Anterior cingulate cortex (tissue), 58 donors: ENCODE measurements at places on chromosomes 6 and 20.
A peak's percentile ranks its signal among the peaks of the same experiment; 100 is the strongest.

- DNase-seq = no peak
These were observed 379.9 kb upstream of the IRAK1BP1 start for GRCh38 chr6:78487401-78487800.

DNA sequence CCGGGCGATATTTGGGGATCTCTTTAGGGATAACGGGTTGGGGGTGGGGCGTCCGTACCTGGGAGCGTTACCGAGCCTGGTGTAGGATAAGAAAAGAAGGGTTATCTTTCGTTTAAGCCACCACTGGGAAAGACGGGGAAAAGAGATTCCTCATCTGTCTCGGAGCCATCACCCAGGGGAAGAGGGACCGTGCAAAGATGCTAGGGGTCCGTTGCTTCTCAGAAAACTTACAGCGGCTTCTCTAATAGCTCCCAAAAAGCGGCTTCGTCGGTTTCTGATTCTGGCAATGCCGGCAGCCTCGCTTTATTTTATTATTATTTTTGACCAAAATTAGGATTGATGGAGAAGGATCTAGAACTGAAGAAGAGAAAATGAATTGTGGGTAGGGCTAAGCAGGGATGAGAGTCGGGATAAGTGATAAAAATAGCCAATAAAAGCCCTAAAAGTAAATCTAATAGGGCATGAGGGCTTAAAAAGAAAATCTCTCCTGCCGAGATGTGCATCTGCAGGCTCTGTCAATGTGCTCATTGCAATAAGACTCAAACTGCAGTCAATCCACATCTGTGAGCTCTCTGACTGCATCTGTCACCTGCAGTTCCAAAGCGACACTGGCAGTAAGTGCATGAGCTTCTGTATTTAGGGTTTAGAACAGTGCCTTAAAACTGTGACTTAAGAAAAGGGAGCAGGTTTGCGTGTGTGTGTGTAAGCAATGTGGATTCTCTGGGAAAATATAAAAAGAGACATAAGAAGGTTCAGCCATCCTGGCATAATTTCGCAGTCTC is 801 bp downstream of the TBPL1 start:
- no peak for DNase-seq

DNA sequence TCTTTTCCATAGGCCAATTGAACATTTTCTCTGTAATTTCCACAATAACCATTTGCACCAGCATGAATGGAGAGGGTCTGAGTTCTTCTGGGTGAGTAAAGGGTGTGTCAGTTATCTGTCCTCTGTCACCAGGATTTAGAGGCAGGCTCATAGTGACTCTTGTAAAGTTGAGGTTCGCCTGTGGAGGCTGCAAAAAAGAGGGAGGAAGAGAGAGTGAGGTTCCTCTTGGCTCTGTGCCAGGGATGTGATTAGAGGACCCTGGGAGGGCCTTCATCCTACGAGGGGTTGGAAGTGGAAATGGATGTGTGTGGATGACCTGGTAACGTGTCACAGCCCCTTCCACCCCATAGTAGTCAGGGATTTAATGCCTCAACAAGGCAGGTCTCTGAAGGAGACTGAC is 242.0 kb downstream of the ESR1 start:
- DNase-seq = no peak

DNA sequence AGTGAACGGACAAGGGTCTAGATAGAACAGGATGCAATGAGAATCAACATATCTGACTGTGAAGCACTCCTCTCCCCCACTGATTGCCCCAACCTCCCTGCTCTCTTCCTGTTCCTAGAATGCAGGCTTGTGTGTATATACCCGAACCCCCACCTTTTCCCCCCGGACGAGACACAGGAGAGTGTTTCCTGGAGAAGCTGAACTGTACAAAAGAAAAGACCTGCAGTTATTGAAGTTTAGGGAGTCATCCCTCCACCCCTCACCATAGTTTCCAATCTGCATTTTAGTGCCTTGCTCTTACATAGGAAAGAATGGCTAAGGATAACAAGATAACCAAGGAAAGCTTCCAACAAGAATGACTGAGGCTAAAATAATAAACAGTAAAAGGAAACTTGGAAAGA is 55.5 kb upstream of the PDE10A start:
- DNase-seq = no peak

DNA sequence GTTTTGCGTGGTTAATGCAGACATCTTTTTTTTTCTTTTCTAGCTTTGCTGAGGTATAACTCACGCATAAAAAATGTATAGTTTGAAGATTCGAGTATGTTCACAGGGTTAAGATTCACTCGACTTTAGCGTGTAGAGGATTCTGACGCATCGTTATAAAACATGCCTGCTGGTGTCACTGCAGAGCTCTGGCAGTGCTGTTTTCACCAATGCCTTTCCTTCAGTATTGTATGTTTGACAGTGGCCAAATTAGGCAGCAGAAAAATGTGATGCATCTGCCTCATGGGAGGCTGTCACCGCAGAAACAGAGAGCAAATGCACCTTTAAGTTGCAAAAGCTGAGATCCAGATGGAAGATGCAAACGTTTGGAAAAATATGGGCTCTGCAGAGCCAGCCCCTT is 18.0 kb upstream of the SIRPB2 start:
- peak; percentile 50 for DNase-seq

DNA sequence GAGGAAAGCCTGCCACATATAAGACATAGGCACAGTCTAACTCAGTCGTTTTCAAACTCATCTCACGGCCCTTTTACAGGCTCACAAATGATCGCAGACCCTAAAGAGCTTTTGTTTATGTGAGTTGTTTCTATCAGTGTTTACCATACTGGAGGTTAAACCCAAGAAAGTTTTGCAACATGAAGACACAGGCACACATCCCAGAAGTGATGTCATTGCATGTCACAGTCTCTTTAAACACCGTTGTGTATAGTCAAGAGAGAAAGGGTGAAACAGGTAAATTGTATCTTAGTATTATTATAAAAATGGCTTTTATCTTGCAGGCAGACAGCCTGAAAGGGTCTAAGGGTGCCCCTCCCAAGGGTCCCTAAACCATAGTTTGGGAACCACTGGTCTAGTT is 96.7 kb downstream of the BACH2 start:
- no peak for DNase-seq

DNA sequence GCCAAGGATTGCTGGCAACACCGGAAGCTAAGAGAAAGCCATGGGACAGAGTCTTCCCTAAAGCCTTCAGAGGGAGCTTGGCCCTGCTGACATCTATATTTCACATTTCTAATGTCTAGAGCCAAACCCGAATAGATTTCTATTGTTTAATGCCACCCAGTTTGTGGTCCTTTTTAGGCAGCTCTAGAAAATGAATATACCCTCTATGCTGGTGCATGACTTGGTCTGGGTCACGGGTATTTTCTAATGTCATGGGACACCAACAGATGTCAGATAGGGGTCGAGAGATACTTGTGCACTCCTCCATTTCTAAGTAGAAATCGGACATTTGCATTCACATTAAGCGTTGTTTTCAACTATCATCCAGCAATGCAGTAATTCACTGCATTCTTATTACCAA is 37.0 kb upstream of the SOX4 start:
- no peak for DNase-seq

DNA sequence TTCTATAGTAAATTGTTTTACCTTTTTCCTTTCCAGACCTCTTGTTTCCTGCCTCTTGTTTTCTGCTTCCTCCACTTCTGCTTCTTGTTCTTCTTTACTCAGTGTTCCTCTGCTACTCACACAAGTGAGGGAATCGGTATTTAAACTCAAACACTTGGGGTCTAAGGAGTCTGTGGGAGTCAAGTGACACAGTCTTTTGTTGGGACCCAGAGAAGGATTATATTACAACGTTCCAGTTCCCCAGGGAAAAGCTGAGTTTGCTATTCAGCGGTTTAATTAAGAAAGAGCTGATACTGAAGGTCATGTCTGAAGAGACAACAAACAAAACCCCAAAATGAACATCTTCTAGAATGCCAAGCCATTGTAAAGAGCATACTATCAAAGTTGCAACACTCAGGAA is 107.8 kb upstream of the CITED2 start:
- no peak for DNase-seq

DNA sequence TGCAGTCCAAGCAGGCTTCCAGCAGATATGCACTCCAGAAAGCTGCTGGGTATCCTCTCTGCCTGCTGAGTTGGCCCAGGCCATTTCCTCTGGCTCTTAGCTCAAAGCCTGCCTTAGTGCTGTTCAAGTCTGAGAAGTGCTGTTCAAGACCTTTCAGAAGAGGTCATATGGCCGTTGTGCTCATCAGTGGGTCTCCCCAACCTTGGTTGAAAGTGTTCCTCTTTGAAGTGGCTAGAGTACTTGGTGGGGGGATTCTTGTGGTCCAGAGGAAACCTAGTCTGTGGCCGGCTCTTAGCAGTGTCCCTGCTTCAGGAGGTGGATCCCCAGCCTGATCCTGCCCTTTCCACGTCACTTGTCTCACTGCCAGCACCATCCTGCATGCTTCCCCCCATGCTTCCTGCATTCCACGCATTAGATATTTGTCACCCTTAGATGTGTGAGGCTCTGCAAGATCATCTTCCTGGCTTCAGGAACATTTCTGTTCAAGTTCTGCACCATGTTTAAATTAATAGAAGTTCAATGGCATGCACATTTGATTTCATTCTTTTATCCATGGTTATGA is 105.0 kb downstream of the FIG4 start:
- no peak for DNase-seq

GRCh38 chr6:129489215-129489765 is 220.7 kb downstream of the ARHGAP18 start:
- no peak for DNase-seq

- no peak for DNase-seq
These were observed 20.4 kb downstream of the AFDN start for GRCh38 chr6:167846997-167847606.

- DNase-seq = no peak
These were observed 27.8 kb upstream of the PIM1 start for GRCh38 chr6:37142050-37142614.

DNA sequence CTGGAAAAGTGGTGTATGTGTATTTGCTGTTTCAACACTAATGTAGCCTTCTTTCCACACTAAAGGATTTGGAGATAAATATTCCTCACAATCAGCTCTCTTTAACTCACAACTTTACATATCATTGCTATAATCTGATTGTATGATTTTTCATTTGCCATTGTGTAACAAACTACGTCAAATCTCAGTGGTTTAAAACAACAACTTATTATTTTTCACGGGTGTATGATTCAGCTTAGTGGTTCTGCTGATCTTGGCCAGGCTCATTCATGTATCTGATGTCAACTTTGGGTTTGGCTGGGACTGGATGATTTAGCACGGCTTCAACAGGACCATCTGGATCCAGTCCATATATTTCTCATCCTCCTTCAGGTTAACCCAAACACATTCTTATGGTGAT is 55.4 kb upstream of the TMX4 start:
- no peak for DNase-seq
